ENCODE measurements at places on chromosomes 16 and 17.

DNA sequence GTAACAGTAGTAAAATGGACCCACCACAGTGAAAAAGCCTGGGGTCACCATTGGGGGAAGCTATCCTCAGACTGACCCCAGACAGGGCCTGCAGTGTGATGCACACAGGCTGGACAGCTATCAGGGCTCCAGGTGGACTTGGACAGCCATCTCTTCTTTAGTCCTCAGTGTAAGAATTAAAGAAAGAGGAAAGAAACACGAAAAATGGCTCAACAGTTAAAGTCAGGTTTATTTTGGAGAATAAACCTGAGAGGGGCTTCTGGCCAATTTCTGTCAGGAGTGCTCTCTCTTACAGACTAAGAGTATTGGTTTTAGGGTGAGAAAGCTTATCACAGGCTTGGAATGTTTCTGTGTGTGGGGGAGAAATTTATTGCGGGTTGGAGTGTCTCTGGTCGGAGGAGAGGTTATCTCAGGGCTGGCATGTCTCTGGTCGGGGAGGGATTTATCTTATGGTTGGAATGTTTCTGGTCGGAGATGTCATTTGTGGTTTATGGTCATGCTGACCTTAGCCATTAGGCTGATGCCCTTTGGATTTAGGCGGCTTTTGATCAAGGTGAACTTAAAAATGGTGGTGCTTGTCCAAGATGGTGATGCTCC lies 10.8 kb upstream of the B4GALNT2 start:
- no peak for DNase-seq

- no peak for DNase-seq
Measured at GRCh38 chr16:26161461-26162180, 469.9 kb downstream of the HS3ST4 start.

DNA sequence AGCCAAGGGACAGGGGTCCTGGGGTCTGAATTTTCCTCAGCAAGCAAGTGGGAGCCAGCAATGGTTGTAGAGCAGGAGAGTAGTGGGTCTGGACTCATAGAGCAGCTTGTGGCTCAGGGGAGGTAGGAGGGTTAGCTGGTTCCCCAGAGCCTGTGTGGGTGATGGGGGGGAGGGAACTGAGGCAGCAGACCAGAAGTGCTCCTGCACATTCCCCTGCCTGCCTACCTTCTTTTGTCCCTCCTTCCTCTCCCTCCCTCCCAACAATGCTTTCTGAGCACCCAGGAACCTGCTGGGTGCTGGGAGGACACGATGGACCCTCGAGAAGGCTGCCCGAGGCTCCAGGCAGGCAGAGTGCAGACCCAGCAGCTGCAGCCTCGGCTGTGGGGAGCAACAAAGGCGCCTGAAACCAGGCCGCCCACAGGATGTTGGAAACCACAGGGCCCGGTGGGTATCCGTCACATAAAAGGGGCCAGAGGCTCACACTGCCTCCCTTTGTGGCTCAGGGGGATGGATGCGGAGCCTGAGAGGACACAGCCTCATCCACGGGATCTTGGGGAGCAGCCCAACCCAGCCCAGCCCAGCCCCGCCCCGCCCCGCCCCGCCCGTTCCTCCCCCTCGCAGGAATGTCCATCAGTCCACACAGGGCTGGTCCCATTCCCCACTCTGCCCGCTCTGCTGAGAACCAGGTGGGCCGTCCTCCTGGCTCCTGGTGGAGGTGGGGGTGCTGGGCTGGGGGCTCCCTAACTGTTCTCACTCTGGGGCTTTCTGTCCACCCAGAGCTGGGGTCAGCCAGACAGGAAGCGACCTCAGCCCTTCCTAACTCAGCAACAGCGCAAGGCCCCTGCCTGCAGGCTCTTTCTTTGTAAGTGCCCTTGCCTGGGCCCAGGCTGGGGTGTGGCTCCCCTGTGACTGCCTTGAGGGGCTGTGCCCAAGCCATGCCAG lies 1.7 kb upstream of the NLRC3 start:
- no peak for DNase-seq

- DNase-seq: no peak
Measured at GRCh38 chr17:60102632-60103096, 23.9 kb upstream of the HEATR6 start.

- DNase-seq: no peak
Measured at GRCh38 chr17:8475781-8476180, 40.1 kb downstream of the NDEL1 start.

DNA sequence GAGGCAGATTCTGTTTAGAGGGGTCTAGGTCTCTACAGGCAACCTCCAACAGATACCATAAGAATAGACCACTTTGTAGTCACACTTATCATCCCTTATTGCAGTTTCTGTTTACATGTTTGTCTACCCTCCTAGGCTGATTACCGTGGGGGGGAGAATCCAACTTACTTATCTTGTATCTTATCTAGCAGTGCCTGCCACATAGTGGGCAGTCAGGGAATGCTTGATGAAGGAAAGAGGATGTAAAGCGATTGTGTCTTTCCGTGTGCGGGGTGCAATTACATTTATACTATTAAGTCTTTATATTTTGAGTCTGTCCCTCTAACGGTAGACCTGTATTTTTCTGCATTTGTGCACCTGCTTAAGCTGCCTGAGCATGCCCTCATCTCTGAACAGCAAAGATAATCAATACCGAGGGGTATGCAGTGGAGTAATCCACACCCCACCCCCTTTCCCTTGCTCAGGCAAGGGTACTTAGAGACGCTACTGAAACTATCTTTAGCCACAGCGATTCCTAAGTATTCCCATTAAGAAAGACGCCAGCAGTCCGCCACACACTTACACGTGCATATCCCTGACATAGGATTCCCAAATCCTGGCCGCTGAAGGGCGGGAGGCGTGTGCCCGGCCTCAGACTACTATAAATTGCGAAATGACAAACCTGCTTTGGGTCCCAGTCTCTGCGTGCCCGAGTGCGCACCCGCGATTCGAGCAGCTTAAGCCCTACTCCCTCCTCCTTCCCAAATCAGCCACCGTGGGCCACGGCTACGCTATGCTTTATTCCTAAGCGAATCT lies 635 bp upstream of the AATF start:
- no peak for DNase-seq

DNA sequence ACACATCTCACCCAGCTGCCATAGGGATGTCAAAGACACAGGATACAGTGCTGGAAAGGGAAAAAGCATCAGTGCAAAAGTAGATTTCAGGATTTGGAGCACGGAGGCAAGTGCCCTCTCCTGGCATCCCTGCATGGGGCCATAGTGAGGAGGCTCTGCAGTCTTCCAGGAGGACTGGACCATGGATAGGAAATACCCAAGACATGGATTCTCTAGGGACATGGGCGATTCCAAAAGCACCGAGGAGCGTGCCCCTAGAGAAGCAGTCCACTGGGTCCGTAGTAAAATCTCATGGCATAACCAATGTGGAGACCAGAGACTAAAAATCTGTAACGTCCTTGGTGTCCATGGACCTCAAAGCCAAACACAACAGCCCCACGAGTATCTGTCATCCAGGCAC lies 818.2 kb downstream of the KCNJ18 start:
- DNase-seq: no peak

- DNase-seq: no peak
Measured at GRCh38 chr17:30927756-30928155, 6.0 kb downstream of the ADAP2 start.

DNA sequence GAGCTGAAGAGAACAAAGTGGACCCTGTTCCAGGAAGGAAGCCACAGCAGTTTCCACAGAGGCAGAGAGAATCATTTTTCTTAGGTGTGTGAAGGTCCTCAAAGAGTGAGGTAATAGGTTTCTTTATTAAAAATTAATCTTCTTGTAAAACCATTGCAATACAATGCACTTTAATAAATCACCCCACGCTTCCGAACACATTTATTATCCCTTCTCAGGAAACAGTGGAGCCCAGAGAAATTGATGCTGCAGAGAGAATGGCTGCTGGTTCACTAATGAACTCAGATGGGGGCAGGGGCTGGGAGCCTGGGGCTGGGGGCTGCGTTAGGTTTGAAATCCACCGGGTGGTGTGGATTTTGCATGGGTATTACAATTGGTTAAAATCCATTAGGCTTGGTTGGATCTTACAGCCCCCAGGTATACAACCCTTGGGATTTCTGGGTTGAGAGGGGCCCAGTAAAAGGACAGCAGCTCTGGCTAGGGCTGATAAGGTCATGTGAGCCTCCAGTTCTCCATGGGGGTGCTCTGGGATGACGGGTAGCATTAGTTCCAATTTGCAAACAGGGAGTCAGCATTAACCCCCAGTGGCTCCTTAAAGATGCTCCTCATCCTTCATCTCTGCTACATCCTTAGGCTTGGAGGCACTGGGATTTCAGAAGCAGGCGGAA lies 718.1 kb upstream of the EEF2KMT start:
- DNase-seq: no peak

- DNase-seq: no peak
Measured at GRCh38 chr17:32516940-32517701, 30.3 kb downstream of the CDK5R1 start.

GRCh38 chr17:63598281-63598680 lies 2.4 kb upstream of the TACO1 start:
- DNase-seq: no peak

GRCh38 chr16:56515665-56516064 lies 4.2 kb downstream of the BBS2 start:
- DNase-seq: no peak

GRCh38 chr17:10843811-10844210 lies 5.9 kb upstream of the PIRT start:
- DNase-seq: no peak

GRCh38 chr17:2357931-2358434 lies 20.7 kb downstream of the SGSM2 start:
- DNase-seq: no peak

Data from 8988T (cell line).